ENCODE measurements at places on chromosomes 13 and 19. TPM values are rescaled to one million over a fixed set of nuclear protein-coding genes. Genes with fewer than 3 reads are reported as not detected.

Gene STAP2
- total RNA-seq, result 9.4 TPM

Gene KIR3DL2
- 0.48 TPM for total RNA-seq

Gene HS6ST3
- total RNA-seq, result not detected

Gene CYP4F3
- not detected for total RNA-seq

Gene CDC42EP5
- not detected for total RNA-seq

Gene LACC1
- 4.4 TPM for total RNA-seq

Gene CYP4F12
- total RNA-seq, result not detected

Gene ZNF780B
- total RNA-seq, result 11.8 TPM

Gene SPPL2B
- total RNA-seq, result 43.8 TPM

Gene ZNF543
- 4.0 TPM for total RNA-seq

Measured in activated CD4-positive, alpha-beta memory T cell treated with anti-CD3 and anti-CD28 coated beads for 36 hours (primary cell).